ENCODE measurements at places on chromosomes 3 and 15.
A peak's percentile ranks its signal among the peaks of the same experiment; 100 is the strongest.

- DNase-seq, result peak; percentile 70
Observed at GRCh38 chr3:15055019-15055557, 10.0 kb downstream of the MRPS25 start.

DNA sequence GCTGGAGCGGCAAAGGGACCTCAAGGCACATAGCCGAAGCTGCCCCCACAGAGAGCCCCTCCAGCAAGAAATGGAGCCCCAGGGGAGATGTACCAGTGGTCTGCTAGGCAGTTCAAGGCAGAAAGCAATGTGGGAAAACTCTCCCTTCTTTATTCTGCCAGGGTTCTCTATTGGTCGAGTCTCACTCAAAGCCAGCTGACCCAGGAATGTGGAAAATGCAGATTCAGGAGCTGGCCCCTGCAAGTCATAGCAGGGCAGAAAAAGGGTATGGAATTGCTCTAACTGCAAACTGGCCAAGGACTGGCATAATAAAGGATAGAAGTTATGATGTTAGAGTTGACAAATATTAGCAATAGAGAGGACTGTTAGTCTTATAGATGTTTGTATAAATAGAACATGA is 4.0 kb upstream of the TOPAZ1 start:
- no peak for DNase-seq

GRCh38 chr3:79184251-79184650 is 583.5 kb downstream of the ROBO1 start:
- DNase-seq, result no peak

DNA sequence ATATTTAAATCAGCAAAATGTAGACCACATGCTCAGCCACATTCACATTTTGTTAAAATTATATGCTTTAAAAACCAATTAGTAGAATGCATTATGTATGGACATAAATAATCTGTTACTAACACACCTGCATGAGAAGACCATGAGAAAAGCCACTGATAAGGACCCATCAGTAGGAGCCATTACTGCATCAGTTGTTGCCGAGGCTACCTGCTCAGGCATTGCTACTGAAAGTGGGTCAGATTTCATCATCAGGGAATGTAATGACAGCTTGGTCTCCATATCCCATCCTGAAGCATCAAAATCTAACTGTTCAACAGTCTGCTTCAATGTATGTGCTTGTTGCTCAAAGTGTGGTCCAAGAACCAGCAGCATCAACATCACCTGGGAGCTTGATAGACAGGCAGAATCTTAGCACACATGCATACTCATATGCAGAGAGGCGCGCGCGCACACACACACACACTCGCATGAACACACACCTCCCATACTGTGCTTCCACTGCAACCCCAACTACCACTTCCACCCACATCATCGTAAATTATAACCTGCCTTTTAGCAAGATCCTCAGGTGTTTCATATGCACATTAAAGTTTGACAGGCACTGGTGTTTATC is 72.4 kb upstream of the FOXB1 start:
- DNase-seq, result no peak

GRCh38 chr3:86948822-86949221 is 42.1 kb downstream of the VGLL3 start:
- DNase-seq, result no peak

GRCh38 chr3:96711816-96712215 is 102.6 kb upstream of the EPHA6 start:
- no peak for DNase-seq

GRCh38 chr3:70753572-70753971 is 441.1 kb upstream of the MDFIC2 start:
- no peak for DNase-seq

- no peak for DNase-seq
Observed at GRCh38 chr15:41834096-41834495, 4.6 kb upstream of the PLA2G4B start.

GRCh38 chr3:28994161-28994905 is 286.5 kb upstream of the RBMS3 start:
- DNase-seq, result no peak

- DNase-seq, result peak; percentile 76
Observed at GRCh38 chr3:61060411-61060861, 190.8 kb downstream of the FHIT start.

DNA sequence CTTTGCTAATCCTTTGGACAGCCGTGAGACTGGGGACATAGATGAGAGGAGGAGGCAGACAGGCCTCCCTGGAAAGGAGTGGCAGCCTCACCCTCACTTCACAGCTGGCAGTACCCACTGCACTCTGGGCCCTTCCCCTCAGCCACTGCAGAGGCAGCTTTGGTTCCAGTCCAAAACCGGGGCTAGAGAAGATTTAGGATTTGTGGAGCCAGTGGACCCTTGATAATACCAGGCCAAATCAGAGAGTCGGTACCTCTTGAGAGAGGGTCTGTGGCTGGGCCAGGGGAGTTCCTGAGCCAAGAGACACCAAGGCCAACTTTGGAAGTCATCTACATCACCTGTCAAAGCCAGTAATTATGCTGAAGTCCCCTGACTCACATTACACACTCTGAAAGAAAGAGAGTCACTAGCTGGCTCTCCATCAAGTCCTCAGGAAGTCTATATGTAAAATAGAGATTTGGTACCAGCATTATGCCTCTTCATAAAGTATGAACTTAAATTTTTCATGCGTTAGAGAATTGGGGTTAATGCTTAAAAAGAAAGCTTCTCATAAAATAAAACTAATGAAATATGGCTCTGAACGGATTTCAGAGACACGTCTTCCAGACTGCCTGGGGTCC is 244.1 kb upstream of the SEMA6D start:
- no peak for DNase-seq

DNA sequence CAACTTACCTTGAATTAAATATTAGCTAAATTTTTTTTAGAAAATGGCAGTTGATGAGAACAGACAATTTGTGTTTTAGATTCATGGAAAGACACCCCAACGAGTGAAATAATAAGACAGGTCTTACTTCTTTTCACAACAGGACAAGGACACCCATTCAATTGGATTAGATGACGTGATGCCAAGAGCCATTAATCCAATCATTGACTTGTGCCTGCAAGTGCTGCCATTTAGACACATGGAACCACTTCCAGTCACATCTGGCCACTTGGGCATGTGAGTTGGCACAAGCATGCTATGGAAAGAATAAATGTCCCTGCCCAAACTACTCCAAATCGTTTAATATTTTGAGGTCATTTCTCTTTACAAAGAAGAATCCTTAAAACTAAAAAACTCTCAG is 1308.8 kb downstream of the ROBO2 start:
- no peak for DNase-seq

GRCh38 chr3:13121553-13122001 is 48.3 kb upstream of the IQSEC1 start:
- no peak for DNase-seq

GRCh38 chr3:10766049-10766705 is 49.9 kb upstream of the SLC6A11 start:
- no peak for DNase-seq

DNA sequence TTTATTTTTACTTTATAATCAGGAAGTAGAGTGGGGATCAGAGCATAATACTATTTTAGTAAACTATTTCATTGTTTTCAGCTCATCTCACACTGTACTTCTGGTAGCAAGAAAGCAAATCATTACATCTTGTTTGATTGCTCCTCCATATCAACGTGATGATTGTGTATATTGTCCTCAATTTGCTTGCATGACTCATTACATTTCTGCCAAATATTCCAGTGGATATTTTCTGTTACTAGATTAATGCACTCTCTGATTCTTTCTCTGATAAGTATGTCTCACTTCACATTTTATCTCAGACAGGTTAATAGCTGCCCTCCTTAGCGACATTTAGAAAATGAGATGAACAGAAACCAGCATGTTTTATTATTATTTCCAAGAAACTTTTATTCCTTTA is 1145.3 kb downstream of the OTOL1 start:
- DNase-seq, result no peak

GRCh38 chr3:150094150-150094933 is 123.6 kb upstream of the PFN2 start:
- no peak for DNase-seq

DNA sequence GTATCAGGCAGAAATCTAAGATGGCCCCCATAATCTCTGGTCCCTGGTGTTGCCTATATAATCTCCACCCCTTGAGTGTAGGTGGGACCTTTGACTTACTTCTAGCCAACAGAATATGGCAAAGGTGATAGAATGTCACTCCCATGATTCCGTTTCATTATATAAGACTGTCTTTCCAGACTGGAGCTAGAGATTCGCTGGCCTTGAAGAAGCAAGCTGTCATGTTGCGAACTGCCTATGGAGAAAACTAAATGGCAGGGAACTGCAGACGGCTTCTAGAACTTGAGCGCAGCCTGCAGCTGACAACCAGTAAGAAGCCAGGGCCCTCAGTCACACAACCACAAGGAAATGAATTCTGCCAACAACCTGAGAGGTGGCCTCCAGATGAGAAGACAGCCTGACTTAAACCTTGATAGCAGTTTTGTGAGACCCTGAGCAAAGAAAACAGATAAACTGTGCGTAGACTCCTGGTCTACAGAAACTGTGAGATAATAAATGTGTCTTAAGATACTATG is 2.2 kb upstream of the KPNA1 start:
- no peak for DNase-seq

- peak; percentile 12 for DNase-seq
Observed at GRCh38 chr3:130480736-130481135, 36.2 kb upstream of the COL6A6 start.

DNA sequence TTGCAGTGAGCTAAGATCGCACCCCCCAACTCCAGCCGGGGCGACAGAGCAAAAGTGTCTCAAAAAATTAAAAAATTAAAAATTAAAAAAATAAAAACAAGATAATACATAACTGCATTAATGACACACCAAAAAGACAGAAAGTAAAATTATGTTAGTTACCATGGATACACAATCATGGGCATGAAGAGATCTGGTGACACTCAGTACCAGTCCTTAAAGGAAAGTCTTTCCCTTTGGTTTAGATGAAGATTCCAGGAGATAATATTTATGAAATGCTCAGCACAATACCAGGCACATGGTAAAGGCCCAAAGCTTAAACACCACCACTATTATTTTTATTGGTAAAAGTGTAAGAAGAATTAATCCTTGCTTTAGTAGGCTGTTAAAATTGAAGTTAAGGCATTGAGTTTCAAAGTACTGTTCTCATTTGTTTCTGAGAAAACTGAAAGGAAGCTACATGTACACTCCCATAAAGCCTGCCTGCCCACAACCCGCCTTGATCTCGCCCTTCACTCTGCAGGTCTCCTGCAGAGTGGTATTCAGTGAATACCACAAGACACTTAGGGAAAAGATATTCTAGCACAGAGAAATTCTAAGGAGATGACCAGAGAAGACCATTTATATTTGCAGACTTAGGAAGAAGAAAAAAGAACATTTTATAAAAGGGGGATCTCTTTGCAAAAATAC is 52.3 kb downstream of the SUCLG2 start:
- DNase-seq, result no peak

DNA sequence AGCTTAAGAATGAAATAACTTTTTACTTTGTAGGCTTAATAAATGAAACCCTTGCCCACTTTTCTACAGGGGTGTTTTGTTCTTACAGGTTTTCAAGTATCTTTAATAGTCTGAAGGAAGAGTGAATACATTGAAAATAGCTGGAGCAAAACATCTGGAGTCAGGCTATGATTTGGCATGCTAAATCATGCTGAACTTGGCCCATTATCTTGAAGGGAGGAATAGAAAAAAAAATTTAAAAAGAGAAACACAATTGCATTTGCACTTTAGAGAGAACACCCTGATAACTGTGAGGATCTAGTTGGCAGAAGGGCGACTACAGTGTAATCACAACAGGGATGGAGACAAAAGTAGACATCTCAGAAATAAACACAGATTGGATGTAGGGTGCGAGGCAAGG is 1.8 kb upstream of the IQGAP1 start:
- DNase-seq, result no peak

DNA sequence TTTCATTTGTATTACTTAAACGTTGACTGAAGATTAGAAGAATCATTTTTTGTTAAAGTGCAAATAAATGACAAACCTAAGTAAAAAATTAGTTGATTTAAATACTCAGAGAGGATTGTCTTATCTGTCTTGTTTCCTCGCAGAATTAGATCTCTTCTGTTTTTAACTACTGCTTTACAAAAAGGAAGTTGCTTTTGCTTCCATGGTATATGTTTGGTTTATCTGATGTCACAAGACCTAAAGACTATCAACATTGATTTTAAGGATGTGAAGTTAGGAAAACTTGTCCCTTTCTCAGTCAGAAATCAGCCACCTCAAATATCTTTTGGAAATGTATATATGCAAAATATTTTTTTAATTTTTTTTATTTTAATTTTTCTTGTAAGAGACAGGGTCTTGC is 28.7 kb downstream of the GPR171 start:
- DNase-seq, result no peak

GRCh38 chr15:75801859-75802593 is 41.2 kb upstream of the UBE2Q2 start:
- DNase-seq, result peak; percentile 64

GRCh38 chr3:99690761-99691369 is 52.5 kb downstream of the COL8A1 start:
- no peak for DNase-seq

DNA sequence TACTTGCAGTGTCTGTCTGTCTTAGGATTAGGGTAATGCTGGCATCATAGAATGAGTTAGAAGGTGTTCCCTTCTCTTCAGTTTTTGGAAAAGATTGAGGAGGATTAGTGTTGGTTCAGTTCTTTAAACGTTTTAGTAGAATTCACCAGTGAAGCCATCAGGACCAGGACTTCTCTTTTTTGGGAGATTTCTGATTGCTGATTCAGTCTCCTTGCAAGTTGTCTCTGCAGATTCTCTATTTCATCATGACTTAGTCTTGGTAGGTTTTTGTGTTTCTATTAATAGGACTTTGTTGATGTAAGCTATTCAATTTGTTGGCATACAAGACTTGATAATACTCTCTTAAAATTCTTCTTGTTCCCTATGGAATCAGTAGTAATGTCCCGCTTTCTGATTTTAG is 48.9 kb downstream of the STT3B start:
- DNase-seq, result no peak

- no peak for DNase-seq
Observed at GRCh38 chr3:8319935-8320634, 181.5 kb upstream of the LMCD1 start.

- DNase-seq, result no peak
Observed at GRCh38 chr3:113839551-113839950, 963 bp downstream of the GRAMD1C start.

DNA sequence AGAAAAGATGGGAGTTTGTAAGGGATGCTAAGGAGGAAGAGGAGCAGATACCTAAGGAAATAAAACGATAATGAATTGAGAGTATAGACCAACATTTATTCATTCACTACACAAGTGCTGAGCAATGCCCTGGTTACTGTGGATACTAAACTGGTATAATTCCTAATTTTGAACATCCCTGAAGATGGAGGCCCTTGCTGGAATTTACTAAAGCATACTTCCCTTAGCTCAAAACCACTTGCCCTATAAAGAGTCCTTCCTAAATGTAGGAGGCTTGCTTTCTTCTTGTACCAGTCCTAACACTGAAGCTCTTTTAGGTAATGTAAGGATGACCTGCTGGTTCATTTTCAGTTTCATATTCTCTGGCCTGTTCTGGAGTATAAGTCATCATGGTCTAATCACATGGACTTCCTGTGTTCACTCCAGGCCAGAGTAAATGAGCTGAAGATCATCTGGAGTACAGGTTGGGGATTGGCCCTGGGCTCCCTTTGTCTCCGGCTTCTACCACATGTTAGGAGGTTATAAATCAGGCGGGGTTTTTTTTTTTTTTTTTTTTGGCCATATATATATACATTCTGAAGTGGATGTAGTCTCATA is 40.1 kb upstream of the MTMR10 start:
- DNase-seq, result no peak

GRCh38 chr15:99764522-99764921 is 31.3 kb upstream of the LYSMD4 start:
- no peak for DNase-seq

GRCh38 chr3:25265284-25265683 is 162.8 kb upstream of the RARB start:
- no peak for DNase-seq

- no peak for DNase-seq
Observed at GRCh38 chr3:101262393-101263240, 57.8 kb downstream of the IMPG2 start.
